ENCODE measurements at places on chromosomes 7 and 10. TPM values are rescaled to one million over a fixed set of nuclear protein-coding genes. Genes with fewer than 3 reads are reported as not detected.

The SPDYE8 gene
- not detected for total RNA-seq

The NODAL gene
- not detected for total RNA-seq

The HOXA13 gene
- not detected for total RNA-seq

The DRGX gene
- not detected for total RNA-seq

The NYAP1 gene
- 0.15 TPM for total RNA-seq

The NUTM2B gene
- total RNA-seq: 0.92 TPM

Measured in activated CD8-positive, alpha-beta memory T cell treated with anti-CD3 and anti-CD28 coated beads for 36 hours (primary cell).